ENCODE measurements at places on chromosomes 2 and 18.

DNA sequence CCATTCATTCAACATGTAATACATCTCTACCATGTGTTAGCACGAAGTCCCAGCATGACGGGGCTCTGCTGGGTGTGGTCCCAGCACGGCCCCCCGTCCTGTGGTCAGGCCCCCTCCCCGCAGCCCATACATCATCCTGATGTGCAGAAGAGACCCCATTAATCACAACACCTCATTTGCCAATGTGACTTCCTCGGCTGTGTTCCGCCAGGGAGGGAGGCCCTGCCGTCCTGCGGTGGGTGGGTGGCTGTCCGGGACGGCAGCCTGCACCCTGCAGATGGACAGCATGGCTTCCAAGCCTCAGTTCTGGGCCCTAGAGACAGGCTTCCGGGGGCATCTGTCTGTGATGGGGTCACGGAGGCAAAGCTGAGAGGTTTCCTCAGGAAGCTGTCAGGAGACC, 254.0 kb downstream of the CYP26B1 start:
- no peak for DNase-seq

- no peak for DNase-seq
These were observed 12.7 kb upstream of the PAX3 start for GRCh38 chr2:222311319-222311977.

- no peak for DNase-seq
These were observed 285.4 kb downstream of the NRXN1 start for GRCh38 chr2:50746526-50746925.

DNA sequence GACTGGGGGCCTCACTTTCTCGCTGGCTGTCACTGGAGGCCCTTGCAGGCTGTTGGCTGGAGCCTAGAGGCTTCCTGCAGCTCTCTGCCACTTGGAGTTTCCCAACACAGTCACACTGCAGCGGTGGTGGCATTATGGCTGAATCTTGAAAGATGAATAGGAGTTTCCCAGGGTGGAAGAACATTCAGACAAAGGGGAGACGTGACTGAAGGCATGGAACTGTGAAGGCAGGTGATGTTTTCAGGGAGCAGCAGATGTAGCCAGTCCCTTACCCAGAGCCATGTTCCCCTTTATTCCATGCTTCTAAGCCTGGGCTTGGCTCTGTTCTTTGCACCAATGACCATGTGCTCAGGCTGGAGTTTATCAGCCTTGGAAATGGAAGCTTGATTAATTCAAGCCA, 106.7 kb upstream of the BOD1L2 start:
- DNase-seq: no peak

DNA sequence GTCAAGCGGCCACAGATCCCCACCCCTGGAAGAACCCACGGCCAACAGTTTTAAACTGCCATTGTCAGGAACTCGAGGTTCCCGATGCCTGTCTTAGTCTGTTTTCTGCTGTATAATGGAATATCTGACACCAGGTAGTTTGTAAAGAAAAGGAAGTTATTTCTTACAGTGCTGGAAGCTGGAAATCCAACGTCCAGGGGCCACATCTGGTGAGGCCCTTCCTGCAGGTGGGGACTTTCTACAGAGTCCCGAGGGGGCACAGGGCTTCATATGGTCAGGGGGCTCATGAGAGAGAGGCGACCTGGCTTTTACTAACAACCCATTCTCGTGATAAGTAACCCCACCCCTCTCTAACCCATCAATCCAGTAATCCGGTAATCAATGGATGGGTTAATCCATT, 501.6 kb upstream of the MYT1L start:
- DNase-seq: no peak

DNA sequence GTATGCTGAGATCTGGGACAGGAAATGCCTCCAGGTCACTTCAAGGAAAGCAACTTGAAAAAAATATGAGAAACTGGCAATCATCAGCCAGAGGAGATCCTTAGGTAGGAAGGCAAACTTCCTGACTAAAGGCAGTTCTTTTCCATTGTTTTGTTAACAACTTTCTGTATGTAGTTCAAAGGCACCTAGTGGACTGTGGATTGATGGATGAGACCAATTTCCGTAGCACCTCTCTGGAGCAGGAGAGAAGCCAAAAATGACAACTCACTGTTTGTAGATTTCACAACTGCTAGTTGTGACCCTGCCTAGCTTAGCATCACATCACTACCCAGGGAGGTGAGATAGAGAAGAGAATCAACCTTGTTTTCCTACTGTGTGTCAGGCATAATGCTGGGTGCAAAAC, 21.8 kb upstream of the NOSTRIN start:
- no peak for DNase-seq

GRCh38 chr18:46649071-46649862, 7.8 kb downstream of the LOXHD1 start:
- DNase-seq: no peak

DNA sequence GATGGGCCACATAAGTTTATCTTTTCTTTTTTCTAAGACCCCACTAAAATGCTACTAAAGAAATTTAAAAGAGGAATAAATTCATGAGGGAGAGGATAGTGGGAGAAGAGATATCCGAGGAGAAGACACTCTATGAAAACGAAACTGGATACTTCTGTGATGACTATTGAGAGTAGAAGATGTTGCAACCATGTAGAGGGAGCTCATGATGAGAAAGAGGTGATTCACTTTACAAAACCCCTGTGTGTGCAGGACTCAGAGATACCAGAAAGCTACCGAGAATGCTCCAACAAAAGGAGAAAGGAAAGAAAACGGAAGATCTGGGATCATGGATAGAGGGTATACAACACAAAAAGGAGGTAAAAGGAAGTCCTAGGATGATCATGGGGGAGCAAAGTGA, 34.9 kb downstream of the SLC38A11 start:
- DNase-seq: no peak

DNA sequence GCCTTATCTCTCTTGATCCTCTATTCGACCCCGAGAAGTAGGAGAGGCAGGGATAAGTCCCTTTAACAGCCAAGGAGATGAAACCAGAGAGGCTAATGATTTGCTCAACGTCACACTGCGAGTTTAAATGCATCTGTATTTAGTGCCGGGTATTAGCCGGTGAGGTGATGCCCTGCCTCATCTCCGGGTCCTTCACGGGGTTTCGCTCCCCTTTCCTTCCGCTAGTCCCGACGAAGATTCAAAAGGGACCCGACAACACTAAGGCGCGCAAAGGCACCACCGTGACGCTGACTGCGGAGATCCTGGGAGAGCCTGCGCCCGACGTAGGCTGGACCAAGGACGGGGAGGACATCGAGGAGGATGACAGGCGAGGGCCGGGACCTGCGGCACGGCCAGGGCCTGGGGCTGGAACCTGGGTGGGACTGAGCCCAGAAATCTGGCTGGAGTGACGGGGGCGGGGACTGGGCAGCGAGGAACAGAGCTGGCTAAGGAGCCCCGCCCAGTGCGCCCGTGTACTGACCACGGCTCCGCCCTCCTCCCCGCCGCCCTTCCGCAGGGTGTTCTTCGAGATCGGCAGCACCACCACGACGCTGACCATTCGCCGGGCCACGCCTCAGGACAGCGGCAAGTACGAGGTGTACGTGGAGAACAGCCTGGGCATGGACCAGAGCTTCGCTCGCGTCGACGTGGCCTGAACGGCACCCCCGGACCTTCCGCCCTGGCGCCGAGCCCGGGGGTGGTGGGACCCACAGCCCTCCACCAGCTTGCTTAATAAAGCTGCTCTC, 1.0 kb upstream of the GMPPA start:
- no peak for DNase-seq

DNA sequence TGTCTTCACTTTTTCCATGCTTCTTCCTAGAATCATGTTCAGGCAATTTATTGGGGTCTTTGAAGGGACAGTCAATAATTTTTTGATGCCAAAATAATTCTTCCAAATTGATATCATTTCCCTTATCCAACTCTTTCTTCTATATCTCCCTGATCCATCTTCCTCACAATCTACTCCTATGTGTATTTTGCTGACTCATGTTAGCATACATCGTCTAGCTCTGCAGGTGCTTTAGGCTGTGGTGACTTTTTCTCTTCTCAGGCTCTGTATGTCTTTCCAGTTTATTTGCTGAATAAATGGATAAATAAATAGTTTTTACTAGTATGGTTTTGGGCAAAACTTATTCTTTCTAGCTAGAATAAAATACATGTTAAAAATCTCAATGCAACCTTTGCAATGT, 1650.9 kb upstream of the TMEFF2 start:
- DNase-seq: no peak

All from stimulated activated CD8-positive, alpha-beta memory T cell treated with anti-CD3 and anti-CD28 coated beads, Interleukin-4, amount 100 ng/mL, for 4 hours (primary cell).